ENCODE measurements at places on chromosomes 3 and 15.

DNA sequence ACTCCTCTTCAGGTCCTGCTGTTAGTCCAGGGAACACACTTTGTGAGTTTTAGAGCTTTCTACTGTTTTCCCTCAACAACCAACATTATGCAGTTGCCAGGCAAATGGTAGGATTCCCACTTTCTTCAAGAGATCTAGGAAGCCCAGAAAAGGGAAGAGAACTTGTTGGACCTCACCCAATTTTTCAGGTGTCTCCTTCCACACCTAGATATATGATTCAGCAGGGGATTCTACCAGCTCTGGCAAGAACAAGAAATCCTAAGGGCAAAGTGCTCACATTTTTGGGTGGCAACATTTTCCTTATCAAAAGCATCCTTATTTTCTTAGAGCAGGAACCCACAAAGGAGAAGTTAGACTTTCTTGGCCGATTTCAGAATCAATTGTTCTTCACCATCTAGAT, 57.4 kb downstream of the PRICKLE2 start:
- H3K27me3 ChIP-seq, result no peaks in the 10 kb centered on the region
- no peak overlapping the region for H3K4me3 ChIP-seq
- no peaks in the 10 kb centered on the region for H3K36me3 ChIP-seq
- H3K4me1 ChIP-seq, result peaks cover 4% of the 10 kb centered on the region

DNA sequence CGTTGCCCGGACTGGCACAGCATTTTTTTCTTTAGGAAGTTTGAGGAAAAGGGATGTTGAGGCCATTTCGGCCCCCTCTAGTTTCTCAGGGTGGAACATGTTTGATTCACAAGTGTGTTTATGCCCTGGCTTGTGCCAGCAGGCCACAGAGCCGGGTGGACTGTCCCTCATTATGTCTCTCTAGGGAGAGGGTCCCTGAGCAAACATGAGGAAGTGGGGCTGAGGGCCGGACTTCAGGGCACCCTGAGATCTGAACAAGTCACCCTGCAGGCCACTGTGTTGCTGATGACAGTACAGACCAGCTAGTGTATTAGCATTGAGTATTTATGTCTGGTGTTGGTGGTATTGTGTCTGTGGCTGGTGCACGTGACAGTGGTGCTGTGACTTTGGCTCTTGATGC, 34.9 kb downstream of the RNU5B-1 start:
- peaks cover 45% of the 10 kb centered on the region for H3K27me3 ChIP-seq
- H3K4me3 ChIP-seq, result no peak overlapping the region
- no peak for DNase-seq
- no peaks in the 10 kb centered on the region for H3K4me1 ChIP-seq
- no peaks in the 10 kb centered on the region for H3K36me3 ChIP-seq

DNA sequence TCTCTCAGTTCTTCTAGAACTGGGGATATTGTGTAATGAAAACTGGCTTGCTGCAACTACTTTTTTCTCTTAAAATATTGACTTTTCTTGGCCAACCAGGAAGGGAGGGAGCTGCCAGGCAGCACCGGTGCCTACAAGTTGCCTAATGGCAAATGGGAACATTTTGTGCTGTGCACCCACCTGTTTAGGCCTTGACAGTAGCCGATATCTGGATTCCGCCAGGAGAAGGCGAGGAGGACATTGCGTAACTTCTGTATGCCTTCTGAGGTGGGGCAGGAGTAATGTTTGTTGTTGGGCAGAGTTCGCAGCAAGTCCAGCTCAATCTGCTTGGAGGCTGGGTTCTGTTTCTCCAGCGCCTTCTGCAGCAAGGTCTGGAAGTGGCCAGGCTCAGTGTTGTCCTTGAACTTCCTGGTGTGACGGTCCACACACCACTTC, 64.9 kb downstream of the TBC1D2B start:
- peaks cover 100% of the 10 kb centered on the region for H3K36me3 ChIP-seq
- DNase-seq, result no peak
- no peak overlapping the region for H3K4me3 ChIP-seq
- no peaks in the 10 kb centered on the region for H3K27me3 ChIP-seq

- DNase-seq, result no peak
- peaks cover 76% of the 10 kb centered on the region for H3K4me1 ChIP-seq
- H3K27me3 ChIP-seq, result no peaks in the 10 kb centered on the region
- peak overlapping the region; percentile 95 for H3K27ac ChIP-seq
- peak overlapping the region; percentile 71 for H3K4me3 ChIP-seq
Observed at GRCh38 chr3:141402476-141403171, 34.3 kb downstream of the ZBTB38 start.

DNA sequence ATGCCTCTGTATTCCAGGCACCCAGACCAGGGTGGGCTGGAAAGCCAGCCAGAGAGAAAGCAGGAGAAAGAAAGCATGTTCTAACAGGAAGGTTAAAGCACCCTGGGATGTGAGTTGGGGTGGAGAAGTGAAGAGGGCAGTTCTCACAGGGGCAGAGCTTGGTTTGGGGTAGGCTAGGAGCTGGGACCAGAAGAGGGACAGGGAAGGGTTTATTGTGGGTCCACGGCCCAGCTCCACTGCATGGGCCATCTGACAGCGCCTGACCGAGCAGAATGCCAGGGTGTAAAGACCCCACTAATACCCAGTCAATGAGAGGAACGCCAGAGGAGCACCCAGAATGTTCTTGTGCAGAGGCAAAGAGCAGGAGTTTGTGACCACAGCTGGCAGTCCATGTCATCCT, 27.1 kb upstream of the MAGEF1 start:
- peaks cover 36% of the 10 kb centered on the region for H3K4me1 ChIP-seq
- no peak overlapping the region for H3K4me3 ChIP-seq
- no peaks in the 10 kb centered on the region for H3K36me3 ChIP-seq
- H3K27ac ChIP-seq, result peak overlapping the region; percentile 88

DNA sequence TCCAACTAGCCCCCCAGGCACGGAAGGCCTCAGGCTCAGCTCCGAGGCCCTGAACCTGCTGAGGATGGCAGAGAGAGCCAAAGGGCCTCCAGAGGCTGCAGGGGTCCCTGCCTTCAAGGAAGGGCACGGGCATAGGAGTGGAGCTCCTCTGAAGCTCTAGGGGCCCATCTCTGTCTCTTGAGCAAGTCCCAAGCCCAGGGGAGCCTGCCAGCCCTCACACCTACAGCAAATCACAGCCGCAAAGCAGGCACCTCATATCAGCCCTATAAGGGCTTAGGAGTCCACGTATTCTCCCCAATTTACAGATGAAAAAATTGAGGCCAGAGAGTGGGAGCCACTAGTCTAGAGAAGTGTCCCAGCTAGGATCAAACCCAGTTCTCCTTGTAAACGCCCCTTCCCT, 14.2 kb downstream of the PSTPIP1 start:
- DNase-seq, result no peak
- H3K27me3 ChIP-seq, result no peaks in the 10 kb centered on the region
- no peak overlapping the region for H3K27ac ChIP-seq
- no peaks in the 10 kb centered on the region for H3K36me3 ChIP-seq
- H3K4me1 ChIP-seq, result peaks cover 12% of the 10 kb centered on the region

DNA sequence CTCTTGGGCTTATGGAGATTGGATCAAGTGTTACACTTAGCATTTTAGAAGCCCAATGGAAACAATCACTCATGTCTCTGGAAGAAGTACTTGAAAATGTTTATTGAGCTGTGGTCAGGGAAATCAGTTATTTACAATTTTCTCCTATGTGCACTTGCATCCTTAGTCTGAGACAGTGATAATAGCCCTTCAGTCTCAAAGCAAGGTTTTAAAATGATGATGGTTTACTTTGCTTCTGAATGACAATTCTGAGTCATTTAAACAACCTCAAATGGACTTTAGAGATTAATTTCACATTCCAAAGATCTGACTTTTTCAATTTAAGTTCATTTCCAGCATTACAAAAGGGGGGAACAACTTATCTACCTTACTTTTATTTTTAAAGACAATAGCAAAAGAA, 20.1 kb downstream of the TIPARP start:
- H3K36me3 ChIP-seq, result peaks cover 58% of the 10 kb centered on the region
- H3K4me1 ChIP-seq, result peaks cover 18% of the 10 kb centered on the region
- no peak overlapping the region for H3K27ac ChIP-seq

DNA sequence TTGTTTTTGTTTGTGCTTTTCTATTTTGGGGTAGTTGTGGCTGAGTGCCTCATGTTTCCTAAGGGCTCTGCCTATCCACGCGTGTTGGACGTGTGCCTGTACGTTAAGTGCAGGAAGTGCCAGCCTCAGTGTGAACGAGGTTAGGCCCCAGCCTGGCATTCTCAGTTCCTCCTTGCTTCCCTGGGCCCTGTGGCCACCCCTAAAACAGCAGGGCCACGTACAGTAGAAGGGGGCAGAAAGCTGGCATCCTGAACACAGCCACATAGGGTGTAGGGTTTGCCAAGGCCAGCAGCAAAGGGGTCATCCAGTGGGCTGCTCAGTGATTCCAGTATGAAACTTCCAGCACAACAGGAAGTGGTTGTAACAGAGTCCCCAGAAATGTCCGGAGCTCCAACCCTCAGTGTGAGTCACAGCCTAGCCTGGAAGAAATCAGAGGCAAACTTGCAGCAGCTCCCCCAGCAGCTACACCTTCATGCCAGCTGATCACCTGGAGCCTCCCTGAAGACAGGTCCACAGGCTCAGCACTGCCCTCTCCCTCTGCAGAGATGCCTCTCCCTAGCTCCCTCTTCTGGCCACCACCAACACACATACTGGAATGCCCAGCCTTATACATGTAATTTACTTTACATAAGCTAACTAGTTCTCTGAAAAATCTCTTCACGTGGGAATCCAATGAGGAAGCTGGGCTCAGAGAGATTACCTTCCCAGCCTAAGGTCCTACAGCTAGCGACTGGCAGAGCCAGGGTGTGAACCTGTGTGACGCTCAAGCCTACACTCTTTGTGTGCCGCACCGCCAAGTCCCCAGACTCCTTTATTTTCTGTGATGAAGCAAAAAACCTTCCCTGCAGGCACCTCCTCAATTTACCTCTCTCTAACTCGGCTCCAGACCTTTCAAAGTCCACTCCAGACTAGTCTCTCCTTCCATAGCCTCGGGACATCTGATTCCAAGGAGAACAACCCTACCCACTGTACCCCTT, 26.6 kb downstream of the ILDR1 start:
- peaks cover 22% of the 10 kb centered on the region for H3K4me1 ChIP-seq
- H3K27ac ChIP-seq, result peak overlapping the region; percentile 46
- H3K36me3 ChIP-seq, result peaks cover 5% of the 10 kb centered on the region
- no peaks in the 10 kb centered on the region for H3K27me3 ChIP-seq

DNA sequence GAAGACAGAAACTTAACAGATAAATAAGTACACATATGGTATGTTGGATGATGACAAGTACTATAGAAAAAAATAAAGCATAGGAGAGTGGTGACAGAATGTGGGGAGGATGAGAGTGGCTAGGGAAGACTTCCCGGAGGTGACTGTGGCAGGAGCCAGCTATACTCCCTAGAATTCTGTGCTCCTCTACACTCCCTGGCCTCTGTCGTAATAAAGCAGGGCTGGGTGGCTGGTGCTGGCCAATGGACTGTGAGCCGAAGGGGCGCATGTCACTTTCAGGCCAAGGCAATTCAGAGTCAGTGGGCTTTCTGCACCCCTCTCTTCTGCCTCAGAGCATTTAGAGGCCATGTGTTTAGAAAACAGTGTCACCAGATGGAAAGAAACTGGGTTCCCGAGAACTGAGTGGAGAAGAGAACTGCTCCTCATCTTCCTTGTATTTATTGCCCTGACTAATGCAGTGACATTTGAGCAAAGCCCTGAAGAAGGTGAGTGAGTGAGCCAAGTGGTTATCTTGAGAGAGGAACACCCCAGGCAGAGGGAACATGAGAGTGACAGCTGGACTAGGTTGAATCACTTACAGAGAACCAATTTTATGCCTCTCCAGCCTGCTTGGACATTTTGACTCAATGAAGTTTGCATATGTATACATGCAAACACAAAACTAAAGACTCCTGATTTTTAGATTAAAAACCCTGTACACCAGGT, 5.2 kb upstream of the VPS8 start:
- no peaks in the 10 kb centered on the region for H3K4me1 ChIP-seq
- no peak for DNase-seq
- H3K4me3 ChIP-seq, result no peak overlapping the region

DNA sequence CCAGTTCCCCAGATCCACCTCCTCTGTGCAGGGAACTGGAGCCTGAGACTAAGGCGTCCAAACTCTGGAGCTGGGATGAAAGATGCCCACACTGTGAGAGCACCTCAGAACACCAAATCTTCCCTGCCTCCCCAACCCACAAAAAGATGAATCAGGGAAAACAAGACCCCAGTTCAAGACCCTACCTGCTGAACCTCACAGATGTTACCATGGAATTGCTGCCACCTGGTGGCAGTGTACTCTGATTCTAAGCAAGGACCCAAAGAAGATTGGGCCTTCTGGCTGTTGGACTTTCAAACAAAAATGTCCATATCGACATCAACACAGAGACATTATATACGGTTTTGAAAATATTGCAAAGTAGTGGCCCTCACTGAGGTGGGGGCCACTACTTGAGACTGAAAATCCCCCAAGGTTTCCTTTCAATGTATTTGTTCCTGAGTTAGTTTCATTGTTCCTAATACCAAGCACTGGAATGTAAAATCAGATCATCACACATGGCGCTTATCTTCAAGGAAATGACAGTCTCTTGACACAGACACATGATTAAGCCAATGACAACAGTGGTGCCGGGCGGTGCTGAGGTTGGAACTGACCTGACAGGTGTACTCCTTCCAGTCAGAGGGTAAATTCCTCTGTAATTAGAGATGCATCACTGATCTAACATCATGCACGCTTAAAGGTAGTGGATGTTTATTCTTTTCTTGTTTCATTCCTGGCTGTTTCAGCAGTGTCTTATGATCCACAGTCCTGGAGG, 67.6 kb downstream of the SLC6A11 start:
- DNase-seq, result no peak
- H3K4me1 ChIP-seq, result no peaks in the 10 kb centered on the region
- H3K27me3 ChIP-seq, result peaks cover 9% of the 10 kb centered on the region
- H3K36me3 ChIP-seq, result no peaks in the 10 kb centered on the region

GRCh38 chr3:9198261-9198660, 51.2 kb downstream of the SRGAP3 start:
- no peak overlapping the region for H3K27ac ChIP-seq
- no peak for DNase-seq
- no peaks in the 10 kb centered on the region for H3K36me3 ChIP-seq
- no peaks in the 10 kb centered on the region for H3K4me1 ChIP-seq
- H3K27me3 ChIP-seq, result no peaks in the 10 kb centered on the region

DNA sequence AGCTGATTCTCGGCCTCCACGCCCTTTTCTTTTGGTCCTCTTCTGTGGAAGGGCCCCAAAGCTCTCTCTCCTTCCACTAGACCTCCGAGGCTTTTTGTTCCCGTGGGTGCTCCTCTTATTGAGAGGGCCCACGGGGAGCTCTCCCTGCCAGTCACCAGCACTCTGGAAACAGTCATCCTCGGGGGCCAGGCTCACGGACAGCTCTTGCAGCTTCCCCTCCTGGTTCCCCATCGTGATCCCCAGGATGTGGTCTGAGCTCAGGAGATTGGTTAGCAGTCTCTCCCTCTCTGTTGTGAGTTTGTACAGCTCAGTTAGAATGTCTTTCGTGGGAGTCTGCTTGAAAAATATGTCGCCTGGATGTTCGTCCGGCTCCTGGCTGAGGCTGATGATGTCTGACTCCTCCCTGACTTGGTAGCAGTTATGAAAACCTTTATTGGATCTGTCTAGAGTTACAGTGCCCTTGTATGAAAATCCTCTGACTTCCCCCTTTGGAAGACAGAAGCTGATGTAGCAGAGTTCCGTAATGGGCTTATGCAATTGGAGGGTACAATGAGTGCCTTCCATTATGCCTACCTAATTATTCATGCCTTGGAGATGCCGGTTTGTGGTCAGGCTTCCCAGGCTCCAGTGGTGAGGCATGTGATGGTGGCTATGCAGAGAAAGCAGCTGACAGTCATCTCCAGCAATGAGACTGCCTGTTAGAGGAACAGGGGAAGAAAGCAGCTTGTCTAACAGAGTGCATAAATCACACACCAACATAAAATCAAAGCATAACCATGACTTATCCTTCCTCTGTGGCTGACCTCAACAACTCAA, 40.0 kb downstream of the FMN1 start:
- no peak for DNase-seq
- peaks cover 11% of the 10 kb centered on the region for H3K4me1 ChIP-seq
- no peaks in the 10 kb centered on the region for H3K27me3 ChIP-seq
- no peaks in the 10 kb centered on the region for H3K36me3 ChIP-seq
